Skin of body (tissue), 3 donors: ENCODE measurements at places on chromosomes 1 and 21.
A peak's percentile ranks its signal among the peaks of the same experiment; 100 is the strongest.

DNA sequence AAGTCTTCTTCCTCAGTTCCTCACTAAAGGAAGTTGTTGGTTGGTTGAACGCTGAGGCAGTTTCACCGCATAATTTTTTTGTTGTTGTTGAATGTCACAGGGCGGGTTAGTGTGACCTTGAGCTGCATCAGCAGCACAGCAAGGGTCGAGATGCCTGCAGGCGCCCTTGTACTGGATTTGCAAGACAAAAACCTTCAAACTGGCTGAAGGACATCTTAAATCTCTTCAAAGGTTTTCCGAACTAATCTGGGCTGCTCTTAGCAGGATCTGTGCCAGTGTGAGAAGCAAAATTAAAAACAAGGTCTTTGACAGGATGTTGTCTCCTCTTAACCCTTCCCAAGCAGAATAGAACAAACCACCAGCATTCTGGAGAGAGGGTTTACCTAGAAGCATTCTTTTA lies 59.4 kb downstream of the NRIP1 start:
- DNase-seq = no peak

GRCh38 chr1:12057382-12057781 lies 5.7 kb upstream of the TNFRSF8 start:
- DNase-seq = no peak

GRCh38 chr1:54871275-54872035 lies 15.5 kb downstream of the DHCR24 start:
- no peak for DNase-seq

- no peak for DNase-seq
Measured at GRCh38 chr1:25587290-25587689, 29.3 kb upstream of the MAN1C1 start.

DNA sequence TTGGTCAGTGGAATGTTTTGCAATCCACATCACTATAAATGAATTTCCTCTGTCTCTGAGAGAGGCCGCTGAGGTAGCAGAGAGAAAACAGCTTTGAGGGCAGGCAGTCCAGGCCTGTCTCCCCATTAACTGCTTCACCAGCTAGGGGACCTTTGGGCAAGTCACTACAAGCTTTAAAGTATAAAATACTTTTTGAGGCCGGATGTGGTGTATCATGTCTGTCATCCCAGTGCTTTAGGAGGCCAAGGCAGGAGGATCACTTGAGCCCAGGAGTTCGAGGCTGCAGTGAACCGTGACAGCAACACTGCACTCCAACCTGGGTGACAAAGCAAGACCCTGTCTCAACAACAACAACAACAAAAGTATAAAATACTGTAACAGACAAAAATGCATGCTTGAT lies 6.4 kb downstream of the IL6R start:
- DNase-seq = no peak

DNA sequence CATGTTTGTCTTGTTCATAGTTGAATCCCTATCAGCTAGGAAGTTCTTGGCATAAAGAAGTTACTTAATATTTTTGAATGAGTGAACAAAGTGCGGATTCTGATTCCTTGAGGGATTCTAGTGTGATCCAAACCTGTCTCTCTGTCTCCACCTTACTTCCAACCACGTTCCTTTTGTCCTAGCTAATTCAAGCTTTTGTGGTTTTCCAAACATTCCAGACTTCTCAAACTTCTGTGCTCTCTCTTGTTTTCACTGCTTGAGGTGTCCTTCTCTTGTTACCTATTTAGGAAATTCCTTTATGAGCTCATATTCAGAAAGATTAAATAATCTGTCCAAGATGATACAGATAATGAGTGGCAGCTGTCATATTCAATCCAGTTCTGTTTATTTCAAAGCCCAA lies 353.2 kb downstream of the PTBP2 start:
- no peak for DNase-seq

DNA sequence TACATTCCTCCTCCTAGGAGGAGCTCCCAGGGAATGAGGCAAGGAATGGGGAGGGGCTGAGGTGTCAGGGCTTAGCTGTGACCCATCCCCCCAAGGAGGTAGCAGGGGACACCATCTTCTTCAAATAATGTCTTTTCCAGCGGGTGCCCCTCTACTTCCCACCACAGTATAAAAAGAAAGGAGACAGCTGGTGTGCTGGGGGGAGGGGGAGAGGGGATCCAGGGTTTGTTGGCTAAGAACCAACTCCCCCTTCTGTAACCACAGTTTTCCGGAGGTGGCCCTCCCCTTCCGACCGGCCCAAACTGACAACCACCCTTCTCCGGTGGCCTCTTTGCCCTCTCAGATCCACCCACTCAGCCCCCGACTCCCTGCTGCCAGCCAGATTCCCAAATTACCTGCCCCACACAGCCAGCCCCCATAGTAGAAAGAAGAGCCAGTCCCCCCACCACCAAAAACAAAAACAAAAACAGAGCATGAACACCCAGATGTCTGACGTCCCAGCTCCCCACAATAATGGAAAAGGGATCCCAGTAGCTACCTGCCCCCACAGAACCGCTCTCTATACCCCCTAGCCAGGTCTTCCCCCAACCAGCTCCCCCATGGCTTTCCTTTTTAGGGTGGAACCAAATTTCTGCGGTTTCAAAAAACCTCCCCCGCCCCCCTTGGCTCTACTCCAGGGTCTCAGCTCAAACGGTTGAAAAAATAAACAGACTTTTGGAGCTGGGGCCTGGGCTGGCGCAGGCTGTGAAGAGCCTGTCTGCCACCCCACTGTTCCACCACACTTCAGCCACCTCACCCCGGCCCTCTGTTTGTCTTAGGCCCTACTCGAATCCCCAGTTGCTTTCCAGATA lies 2.1 kb downstream of the ARHGEF2 start:
- DNase-seq = peak; percentile 49

DNA sequence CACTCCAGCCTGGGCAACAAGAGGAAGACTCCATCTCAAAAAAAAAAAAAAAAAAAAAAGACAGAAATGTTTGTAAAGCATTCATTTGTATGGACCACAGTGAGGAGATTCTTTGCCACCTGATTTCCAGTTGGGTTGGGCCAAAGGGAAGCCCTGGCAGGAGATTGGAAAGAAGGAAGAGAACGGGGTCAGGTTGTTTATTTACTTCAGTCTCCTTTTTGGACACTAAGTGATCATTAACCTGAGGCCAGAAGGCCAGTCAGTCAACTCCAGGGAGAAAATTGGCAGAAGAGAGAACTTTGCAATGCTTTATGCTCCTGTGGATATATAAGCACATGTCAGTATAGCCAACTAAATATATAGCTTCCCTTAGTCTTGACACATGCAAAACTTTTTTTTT lies 85.9 kb downstream of the NTMT2 start:
- no peak for DNase-seq

DNA sequence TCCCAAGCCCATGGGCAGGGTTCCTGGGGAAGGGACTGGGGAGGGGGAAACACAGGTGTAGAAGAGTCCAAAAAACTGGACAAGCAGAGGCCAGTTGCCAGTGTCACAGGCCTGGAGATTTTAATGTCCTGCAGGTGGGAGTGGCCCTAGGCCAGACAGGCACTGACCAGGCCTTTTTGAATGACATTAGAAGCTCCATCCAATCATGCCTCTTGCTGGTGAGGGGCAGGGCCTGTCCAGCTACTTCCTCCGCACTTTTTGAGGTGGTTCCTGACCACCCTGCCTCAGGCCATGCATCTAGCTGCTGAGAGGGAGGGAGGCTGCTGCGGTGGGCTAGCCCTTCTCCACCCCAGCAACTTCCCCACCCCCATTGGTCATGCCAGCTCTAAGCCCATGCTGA lies 15.9 kb upstream of the KIF21B start:
- DNase-seq = no peak

DNA sequence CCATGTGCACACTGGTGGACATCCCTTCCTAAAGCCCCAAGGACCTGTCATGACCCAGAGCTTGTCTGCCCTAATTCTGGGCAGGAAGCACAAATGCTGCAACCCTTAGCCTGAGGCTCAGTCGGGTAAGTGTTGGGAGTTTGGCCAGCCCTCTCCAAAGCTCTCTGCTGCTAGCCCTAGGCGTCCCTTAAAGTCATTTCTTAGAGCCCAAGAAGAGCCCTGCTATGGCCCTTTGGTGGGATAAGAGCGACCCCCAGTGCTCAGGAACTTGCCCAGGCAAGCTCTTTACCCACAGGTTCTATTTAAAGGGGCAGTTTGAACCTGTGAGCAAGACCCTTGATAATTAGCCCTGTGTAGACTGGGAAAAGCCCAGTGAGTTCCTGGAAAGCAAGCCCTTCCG lies 356.8 kb downstream of the RRAGC start:
- DNase-seq = no peak

DNA sequence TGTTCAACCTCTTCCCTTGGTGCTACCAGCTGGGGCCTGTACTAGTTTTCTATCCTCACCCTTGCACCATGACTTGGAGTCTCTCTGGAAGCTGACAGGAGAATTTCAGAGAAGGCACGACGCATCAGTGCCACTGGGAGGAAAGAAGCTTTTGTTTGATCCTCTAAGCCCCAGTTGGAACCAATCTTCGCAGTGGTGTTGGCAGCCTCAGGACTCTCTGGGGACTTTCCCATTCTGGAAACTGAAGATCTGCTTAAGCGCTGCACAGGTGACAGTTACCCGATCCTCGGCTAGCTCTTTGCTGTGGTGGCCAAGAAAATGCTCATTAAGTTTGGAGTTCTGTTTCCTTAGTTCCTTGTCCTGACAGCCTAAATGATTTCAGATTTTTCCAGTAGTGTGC lies 222.3 kb downstream of the RHOU start:
- DNase-seq = no peak

DNA sequence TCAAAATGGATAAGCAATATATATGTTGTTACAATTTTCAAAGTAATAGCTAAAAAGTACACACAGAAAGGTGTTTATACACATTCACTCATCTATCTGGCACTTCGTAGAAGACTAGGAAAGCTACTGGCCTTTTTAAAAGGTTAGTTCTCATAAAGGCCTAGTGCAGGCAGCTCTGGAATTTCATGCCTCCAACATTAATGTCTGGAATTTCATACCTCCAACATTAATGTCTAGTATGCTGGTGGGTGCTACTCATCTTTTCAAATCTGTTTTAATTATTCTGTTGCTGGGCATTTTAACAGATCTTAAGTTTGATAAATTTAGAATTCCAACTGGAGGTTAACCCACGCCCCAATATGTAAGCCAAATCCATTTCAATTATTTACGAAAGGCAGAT lies 124.2 kb downstream of the AKT3 start:
- DNase-seq = no peak

GRCh38 chr1:57492586-57493226 lies 68.8 kb upstream of the DAB1 start:
- no peak for DNase-seq

DNA sequence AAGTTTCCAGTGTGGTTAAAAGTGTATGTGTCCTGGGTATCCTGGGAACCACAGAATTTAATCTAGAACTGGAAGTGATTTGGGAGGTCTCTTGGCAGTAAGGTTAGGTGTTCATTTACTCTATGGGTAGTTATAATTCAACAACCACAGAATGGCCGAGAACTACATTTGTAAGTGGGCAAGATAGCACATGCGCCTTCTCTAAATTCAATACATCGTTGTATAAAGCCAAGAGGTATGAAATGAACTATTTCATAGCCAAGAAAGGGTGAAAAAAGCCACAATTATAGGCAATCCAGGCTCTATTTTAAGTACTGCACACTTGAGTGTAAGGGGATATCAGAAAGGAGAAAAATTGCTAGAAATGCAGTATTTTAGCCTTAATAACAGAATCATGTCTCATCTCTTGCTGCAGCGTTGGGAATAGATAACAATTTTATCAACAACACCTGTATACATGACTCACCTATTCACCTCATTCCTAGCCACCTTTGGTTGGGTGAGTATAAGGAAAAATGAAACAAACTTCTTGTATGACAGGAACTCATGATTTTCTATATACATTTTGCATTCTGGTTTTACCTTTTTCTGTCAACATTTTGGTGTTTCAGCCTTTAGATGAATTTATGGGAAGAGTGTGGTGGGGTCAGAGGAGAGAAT lies 4.5 kb downstream of the SDCCAG8 start:
- DNase-seq = no peak

DNA sequence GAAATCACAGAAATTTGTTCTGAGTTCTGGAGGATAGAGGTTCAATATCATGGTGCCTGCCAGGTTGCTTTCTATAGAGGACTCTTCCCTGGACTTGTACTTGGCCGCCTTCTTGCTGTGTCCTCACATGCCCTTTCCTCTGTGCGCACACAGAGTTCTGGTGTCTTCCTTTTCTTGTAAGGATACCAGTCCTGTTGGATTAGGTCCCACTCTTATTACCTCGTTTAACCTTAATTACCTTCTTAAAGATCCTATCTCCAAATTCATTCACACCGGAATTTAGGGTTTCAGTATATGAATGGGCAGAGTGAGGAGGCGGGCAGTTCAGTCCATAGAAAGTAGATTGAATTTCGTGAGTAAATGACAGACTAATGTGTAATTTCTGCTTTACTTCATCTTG lies 413.9 kb downstream of the NCAM2 start:
- DNase-seq = no peak

- DNase-seq = no peak
Measured at GRCh38 chr1:180185281-180185680, 30.6 kb downstream of the QSOX1 start.

DNA sequence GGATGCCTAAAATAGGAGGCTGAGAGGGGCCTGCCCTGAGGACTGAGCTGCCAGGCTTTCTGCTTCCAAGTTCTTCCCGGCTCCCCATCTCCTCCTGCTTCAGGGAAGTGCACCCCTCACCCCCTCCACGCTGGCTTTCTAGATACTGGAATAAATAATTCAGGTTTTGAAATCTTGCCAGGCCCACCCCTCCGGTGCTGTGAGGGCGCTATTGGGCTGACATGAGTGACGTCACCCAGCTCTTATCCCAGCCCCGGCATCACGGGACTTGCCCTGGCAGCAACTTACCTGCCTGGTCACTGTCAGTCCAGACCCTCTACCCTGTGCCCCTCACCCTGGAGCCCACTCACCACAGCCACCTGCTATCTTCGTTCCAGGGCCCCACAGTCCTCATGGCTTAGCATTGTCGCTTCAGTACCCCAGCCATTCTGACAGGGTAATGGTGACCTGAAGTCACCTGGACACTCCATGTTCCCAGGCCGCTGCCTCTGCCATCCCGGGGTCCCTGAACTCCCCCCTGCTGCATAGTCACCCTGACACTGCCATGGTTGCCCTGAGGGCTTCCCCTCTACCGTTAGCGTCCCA lies 819 bp upstream of the GPR3 start:
- no peak for DNase-seq

DNA sequence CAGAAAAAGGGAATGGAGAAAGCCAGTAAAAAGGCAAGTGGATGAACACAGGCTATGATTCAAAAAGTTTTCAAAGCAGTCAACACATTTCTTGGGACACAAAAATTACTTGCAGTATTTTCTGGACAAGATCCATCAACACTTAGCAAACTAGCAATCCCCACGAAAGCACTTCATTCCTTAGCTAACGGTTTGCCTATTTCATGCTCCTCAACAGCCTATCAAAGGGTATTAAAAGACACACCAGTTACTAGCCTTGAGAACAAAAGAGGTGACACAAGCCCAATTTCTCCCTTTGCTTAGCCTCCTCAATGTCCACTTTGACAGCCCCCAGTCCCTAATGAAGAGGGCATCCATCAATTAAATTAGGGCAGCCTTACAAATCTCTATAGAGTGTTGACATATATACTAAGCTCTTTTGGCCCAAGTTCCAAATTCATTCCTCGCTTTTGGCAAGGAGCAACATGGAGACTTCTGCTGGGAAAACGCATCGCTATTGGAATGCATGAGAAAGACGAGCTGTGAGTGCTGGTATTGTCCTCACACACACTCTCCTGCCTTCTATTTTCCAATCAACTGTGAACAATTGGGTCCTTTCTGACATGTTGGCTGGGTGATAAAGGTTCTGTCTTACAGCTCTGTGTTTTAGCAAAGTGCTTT lies 180.0 kb downstream of the TNR start:
- peak; percentile 91 for DNase-seq
